ENCODE measurements at places on chromosomes 13 and 19.

GRCh38 chr13:32086791-32087441, 55.3 kb downstream of the FRY start:
- DNase-seq, result no peak

DNA sequence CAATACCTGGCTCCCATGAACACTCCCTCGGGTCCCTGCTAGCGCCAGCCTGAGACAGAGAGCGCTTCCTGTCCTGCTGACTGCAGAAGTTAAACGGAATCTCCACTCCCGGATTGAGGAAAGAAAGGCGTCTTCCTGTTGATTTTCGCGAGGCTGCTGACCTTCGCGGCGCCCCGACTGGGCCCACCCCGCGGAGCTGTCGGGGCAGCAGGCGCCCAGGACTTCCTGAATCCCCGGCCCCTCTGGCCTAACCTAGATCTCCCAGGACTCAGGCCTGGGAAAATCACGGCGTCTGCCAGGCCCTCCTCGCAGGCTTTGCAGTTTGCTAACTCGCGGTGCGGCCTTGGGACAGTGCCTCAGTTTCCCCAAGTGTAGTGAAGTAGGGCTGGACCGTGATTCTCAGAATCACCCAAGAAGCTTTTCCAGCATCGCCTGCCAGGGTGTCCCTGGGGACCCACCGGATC, 108.8 kb downstream of the KCTD15 start:
- no peak for DNase-seq

- no peak for DNase-seq
Measured at GRCh38 chr13:77028202-77028601, 1.2 kb upstream of the FBXL3 start.

- DNase-seq, result no peak
Measured at GRCh38 chr13:74910415-74910814, 571.6 kb downstream of the TBC1D4 start.

DNA sequence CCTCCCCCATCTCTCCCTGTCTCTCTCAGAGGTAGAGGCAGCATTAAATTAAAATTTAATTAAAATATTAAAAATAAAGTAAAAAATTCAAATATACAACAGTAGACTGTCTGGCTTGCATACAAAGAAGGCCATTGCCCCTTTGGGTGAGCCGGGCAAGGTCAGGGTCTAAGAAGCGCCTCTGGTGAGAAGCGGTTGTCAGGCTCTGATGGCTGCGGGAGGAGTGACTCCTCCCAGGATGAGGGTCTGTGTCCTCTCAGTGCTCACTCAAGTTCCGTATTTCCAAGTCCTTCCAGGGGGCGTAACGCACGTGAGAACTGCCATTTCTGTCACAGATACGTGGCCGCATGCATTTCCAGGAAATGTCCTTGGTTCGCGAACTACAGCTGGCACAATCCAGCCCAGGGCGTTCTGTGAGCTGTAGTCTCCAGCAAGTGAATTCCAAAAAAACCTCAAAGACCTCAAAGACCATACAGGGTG, 737 bp upstream of the ZNF181 start:
- DNase-seq, result no peak

GRCh38 chr19:7864690-7865074, 9.5 kb downstream of the PRR36 start:
- DNase-seq, result no peak

- no peak for DNase-seq
Measured at GRCh38 chr13:79349011-79349410, 57.0 kb downstream of the RBM26 start.

DNA sequence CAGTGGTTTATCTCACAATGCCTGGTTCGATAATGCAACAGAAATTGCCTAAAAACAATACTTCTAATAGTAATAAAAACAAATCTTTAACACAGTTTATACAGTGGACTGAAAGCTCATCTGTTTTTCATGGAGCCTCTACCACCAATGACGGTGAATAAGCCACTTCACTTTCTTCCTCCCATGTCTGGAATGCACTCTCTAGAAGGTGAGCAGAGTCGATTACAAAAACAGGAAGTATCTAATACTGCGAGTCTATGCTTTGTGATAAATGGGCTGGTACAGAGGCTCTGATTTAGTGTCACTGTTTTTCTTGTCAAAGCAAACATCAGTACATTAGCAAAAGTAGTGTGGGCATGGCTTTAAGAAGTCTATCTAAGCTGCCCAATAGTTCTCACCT, 1348.6 kb upstream of the SLC10A2 start:
- DNase-seq, result no peak

DNA sequence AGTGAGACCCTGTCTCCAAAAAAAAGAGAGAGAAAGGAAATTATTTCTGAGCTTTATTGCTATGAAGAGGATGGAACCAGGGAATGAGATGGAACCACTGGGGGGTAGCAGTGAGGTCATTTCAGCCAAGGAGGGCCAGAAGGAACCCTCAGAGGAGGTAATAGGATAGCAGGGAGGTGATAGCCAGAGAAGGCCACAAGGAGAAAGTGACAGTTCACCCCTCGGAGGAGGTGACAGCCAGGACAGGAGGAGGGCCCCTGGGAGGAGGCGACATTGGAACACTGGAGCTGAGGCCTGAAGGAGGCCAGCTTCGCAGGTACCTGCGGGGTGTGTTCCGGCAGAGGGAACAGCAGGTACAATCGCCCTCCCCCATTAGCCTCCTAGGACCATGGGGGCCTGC, 675 bp upstream of the PGPEP1 start:
- no peak for DNase-seq

DNA sequence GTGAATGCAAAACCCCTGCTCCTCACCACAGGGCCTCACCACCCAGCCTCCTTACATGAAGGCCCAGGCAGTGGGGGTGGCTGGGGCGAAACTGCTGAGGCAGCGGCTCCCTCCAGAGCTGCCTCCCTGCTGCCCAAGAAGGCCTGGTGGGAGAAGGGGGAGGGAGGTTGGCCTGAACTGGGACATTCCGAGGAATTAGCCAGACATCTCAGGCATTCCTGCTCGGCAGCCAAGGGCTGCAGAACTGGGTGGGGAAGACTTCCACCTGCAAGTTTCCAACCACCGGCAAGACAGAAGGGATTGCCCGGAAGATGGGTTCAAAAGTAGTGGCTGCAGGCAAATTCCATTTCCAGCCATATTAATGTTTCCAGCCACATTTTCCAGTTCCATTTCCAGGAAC, 2.3 kb upstream of the PSPN start:
- peak; percentile 78 for DNase-seq

DNA sequence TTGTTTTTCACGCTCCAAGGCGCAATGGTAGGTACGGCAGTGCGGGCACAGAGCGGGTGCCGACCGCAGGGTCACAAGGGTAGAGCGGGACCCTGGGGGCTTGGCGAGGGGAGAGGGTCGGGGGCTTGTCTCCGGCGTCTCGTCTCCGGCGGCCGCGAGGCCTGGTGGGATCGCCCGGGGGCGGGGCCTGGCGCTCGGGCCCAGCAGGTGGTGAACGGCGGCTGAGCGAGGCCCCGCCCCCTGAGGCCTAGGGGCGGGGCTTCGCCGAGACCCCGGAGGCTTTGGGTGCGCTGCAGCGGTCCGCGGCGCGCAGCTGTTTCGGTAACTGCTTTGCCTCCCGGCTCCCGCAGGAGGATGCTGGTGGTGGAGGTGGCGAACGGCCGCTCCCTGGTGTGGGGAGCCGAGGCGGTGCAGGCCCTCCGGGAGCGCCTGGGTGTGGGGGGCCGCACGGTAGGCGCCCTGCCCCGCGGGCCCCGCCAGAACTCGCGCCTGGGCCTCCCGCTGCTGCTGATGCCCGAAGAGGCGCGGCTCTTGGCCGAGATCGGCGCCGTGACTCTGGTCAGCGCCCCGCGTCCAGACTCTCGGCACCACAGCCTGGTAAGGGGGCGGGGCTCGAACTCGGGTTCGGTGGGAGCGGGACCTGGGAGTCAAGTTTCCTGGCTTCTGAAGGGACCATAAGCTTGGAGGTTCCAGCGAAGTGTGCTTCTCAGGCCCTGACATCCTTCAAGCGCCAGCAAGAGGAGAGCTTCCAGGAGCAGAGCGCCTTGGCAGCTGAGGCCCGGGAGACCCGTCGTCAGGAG, at the start of gene TSEN34:
TSS of gene TSEN34 (plus strand) at position 298 of the 800 bp plus-strand sequence. CDS start at position 355, 57 bp downstream.
- no peak for DNase-seq

DNA sequence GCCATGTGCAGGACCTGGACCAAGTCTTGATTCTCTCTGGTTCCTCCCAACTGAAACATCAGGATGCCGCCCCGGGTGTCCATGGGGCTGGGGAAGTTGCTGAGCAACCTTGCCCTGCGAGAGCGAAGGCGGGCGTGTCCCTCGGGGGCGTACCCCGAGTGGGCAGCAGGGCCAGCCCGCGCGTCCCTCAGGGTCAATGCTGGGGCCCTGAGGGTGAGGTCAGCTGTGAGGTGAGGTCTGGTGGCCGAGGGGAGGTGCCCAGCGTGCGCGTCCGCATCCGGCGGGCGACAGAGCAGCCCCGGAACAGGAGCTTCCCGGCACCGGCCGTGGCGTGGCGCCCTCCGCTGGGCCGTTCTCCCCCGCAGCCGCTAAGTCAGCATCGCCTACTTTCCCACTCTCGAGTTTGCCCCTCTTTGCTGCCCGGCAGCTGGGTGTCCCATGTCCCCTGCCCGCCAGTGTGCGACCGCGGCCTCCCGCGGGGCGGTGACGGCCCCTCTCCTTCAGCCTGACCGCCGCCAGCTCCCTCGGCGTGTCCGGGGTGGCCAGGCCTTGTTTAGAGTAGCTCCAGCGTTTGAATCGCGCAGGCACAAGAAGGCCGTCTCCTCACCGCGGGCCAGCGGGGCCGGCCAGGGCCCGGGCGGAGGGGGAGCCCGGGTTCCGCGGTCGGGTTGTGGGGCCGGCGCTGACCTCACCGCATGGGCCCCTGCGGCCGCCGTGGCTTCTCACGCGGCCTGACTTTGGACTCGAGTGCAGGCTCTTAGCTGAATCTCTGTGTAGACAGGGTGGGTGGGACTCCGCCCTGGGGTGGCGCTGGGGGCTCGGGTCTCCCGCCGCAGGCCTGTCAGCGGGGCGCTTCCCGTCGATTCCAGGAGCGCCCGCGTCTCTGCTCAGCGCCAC, 33.0 kb downstream of the GJA3 start:
- no peak for DNase-seq

DNA sequence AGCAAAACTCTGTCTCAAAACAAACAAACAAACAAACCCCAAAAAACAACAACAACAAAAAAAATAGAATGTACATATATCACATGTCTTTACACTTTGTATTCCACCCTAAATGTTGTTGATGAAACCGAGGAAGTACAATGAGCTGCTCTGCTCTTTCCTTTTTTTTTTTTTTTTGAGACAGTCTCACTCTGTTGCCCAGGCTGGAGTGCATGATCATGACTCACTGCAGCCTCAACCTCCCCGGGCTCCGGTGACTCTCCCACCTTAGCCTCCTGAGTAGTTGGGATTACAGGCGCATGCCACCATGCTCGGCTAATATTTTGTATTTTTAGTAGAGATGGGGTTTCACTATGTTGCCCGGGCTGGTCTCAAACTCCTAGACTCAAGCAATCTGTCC, 30.6 kb upstream of the LRP3 start:
- DNase-seq, result no peak

- DNase-seq, result no peak
Measured at GRCh38 chr13:77388944-77389624, 62.2 kb upstream of the MYCBP2 start.

DNA sequence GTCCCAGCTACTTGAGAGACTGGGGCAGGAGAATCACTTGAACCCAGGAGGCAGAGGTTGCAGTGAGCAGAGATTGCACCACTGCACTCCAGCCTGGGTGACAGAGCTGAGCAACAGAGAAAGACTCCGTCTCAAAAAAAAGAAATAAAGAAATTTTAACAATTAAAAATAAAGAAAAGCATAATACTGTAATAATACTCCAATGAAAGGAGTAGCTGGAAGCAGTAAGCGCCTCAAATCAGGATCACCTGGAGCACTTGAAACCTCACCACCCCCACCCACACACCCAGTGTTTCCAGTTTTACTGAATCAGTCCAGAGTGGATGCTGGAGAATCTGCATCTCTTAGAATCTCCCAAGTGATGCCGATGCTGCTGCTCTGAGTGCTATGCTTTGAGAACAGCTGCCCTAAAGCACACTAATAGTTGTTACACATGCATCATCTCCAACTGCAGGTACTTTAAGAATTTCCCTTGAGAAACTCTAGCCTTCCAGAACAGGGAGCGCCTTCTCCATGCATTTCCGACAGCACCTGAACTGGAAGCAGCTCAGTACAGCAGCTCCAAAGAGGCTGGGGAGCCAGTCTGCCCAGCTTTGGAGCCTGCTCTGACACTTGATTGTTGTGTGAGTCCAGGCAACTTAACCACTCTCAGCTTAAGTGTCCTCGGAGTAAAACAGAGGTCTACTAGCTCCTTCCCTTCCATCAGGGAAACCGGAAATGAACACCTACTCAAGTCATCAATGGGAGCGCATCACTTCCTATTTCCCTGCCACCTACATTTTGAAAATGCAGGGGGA, 2.9 kb downstream of the ABCC4 start:
- no peak for DNase-seq

- DNase-seq, result peak; percentile 90
Measured at GRCh38 chr13:38703255-38703654, 16.4 kb downstream of the FREM2 start.

- DNase-seq, result no peak
Measured at GRCh38 chr19:11581740-11582139, 4.3 kb upstream of the ACP5 start.

DNA sequence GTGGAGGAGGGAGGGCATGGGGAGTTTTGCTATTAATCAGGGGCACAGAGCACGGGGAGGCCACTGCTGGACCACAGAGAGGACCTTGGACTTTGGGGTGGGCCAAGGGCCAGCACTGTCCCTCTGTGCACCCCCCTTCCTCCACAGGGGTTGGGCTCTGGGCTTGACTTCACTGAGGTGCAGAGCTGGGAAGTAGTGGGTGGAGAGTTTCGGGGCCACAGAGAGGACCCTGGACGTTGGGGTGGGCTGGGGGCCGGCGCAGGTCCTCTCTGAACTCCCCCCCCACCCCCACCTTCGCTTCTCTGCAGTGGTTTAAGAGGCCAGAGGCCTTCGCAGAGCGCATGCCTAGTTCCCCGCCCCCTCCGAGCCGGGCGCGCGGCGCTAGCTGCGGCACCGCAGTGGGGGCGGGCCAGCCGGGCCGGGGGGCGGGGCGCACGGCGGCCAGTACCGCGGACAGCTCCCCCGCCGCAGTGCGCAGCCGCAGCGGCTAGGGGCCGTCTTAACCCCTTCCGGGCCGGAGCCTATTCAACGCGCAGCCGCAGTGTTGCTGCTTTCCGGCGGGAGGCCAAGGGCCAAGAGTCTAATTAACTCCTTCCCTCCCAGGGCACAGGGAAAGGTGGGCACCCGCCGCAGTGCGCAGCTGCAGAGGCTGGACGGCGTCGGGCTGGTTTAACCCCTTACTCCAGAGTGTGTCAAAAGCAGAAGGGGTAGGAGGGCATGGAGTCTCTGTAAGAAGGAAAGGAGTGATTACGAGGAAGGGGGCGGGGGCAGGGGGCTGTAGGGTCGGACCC, 3.7 kb downstream of the KCNC3 start:
- no peak for DNase-seq

- DNase-seq, result no peak
Measured at GRCh38 chr19:35266520-35267352, 2.0 kb upstream of the USF2 start.

GRCh38 chr19:13428352-13428751, 77.9 kb downstream of the CACNA1A start:
- no peak for DNase-seq

- DNase-seq, result no peak
Measured at GRCh38 chr13:112117258-112117954, 50.5 kb downstream of the SOX1 start.
